ENCODE measurements at places on chromosomes 3 and 15.

DNA sequence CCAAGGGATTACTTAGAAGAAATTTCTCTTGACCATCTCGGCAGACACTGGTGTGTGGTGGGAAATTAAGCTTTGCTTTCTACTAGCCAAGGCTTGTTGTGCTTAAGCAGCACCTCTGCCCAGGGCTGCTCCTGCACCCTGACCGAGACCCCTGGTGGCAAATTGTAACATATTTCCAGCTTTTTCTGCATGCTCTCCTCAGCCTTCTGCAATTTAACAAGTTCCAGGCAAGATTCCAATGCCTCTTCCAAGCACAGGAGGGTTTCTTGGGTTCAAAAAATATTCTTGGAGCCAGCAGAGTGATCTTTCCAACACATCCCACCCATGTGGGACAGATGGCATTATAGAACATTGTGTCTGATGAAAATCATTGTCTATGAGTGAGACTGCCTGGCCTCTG is 210.5 kb downstream of the CLSTN2 start:
- no peak for DNase-seq

GRCh38 chr3:23711916-23712494 is 93.8 kb upstream of the UBE2E1 start:
- DNase-seq: no peak

GRCh38 chr3:14282706-14283075 is 104.1 kb downstream of the LSM3 start:
- no peak for DNase-seq

GRCh38 chr3:30567139-30567753 is 39.2 kb upstream of the TGFBR2 start:
- no peak for DNase-seq

DNA sequence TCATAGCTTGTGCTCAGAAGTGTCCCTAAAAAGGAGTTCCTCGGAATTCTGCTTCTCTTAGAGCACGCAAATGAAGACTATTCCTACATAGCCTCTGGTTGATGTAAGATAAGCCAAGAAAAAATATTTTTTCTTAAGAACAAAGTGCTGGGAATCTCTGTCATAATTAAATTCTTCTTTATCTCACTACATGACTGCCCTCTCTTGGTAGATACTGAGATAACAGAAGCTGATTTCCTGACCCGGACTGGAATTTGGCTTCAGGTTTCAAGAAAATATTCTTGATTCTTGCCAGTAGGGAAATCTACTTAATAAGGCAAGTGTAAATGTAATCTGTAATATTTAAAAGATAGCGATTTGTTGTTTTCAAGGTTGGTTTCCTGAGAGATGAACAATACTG is 31.3 kb upstream of the SETMAR start:
- no peak for DNase-seq

GRCh38 chr3:48501196-48501595 is 2.8 kb downstream of the SHISA5 start:
- DNase-seq: no peak

DNA sequence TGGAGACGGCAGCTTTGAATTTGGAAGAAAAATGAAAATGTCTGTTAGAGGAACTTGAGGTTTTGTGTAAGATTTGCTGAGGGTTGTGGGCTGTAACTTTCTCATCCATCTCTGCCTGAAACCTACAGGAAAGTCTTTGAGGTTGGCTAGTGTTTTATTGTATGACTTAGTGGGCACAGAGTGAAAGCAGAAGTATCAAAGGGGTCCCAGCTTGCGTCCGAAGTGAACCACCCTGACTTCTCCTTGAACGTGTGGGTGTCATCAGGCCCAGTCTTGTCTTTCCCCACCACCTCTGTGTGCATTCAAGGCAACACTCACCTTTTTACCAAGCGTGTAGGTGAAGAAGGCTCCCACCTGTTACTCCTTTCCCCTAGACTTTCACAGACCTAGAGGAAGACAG is 682.1 kb upstream of the CFAP20DC start:
- no peak for DNase-seq

GRCh38 chr3:68467465-68467864 is 464.9 kb downstream of the TAFA4 start:
- no peak for DNase-seq

- DNase-seq: no peak
Measured at GRCh38 chr3:146468234-146468633, 1.1 kb downstream of the PLSCR2 start.

DNA sequence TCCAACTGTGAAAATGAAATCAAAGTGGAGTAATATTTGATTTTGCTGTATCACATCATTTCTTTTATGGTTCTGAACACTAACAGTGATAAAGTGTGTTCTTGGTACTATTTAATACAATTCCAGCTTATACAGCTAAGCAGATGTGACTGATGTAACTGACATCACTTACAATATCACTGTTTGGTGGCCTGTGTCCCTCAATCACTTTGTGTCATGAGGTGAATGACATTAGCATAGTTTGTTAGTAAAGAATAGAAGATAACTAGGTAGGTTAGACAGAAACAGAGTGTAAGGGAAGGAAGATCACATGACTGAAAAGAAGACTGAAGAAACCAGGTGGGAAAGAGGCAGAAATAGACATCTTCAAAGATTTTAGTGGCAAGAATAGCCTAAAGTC is 138.7 kb downstream of the AQP9 start:
- DNase-seq: no peak

DNA sequence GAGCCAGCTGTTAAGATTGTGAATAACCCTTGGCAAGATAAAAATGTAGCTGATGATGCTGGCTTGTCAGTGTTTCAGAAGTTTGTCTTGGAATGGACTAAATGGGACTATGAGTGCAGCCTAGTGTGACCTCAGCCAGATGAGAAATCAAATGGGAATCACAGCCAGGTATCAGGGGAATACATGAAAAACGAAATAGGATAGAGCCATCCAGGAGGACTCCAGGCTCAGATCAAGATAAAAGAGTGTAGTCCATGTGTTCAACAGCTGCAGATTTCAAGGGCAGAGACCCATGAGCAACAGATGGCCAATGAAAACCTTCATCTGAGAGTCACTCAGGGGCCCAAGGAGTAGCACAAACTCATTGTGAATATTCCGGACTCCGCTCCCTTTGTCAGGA is 1080.9 kb upstream of the CADM2 start:
- DNase-seq: no peak

DNA sequence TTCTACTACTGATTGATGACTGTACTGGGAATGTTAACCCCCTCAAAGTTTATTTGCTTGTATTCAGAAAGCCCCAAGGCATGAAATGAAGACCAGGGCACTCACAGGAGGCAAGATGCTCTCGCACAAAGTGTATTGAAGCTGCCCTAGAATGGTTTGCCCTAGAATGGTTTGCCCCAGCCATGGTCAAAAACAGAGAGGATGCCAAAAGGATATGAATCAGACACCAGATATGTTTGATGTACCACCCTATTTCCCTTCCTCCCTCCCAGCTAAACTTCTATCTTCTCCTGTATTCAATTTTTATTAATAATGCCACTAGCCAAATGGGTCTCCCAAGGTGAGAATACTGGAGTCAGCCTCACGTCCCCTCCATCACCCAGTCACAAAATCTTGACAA is 101.3 kb downstream of the TMCO5A start:
- no peak for DNase-seq

GRCh38 chr15:70479056-70479455 is 284.3 kb downstream of the UACA start:
- no peak for DNase-seq

GRCh38 chr3:49339941-49340800 is at the start of gene USP4:
TSS of gene USP4 (minus strand) at chr3:49340053. CDS start at chr3:49340024, 29 bp downstream.
- peak; percentile 27 for DNase-seq

DNA sequence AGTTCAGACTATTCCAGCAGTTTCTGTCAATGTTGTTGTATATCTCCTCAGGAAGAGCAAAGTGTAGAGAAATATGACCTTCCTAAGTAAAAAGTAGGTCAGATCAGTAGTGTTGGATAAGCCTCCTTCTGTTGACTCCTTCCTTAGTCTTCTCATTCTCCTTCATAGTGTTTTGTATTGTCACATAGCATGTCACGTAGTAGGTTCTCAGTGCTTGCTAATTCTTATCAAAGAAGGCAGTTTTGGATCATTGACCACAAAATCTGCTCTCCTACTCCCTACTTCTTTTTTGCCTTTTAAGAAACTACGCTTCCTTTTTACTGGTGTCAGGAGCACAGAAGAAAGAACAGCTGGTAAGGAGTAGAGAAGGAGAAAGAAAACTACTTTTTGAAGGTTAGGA is 1.0 kb upstream of the MGA start:
- DNase-seq: no peak

DNA sequence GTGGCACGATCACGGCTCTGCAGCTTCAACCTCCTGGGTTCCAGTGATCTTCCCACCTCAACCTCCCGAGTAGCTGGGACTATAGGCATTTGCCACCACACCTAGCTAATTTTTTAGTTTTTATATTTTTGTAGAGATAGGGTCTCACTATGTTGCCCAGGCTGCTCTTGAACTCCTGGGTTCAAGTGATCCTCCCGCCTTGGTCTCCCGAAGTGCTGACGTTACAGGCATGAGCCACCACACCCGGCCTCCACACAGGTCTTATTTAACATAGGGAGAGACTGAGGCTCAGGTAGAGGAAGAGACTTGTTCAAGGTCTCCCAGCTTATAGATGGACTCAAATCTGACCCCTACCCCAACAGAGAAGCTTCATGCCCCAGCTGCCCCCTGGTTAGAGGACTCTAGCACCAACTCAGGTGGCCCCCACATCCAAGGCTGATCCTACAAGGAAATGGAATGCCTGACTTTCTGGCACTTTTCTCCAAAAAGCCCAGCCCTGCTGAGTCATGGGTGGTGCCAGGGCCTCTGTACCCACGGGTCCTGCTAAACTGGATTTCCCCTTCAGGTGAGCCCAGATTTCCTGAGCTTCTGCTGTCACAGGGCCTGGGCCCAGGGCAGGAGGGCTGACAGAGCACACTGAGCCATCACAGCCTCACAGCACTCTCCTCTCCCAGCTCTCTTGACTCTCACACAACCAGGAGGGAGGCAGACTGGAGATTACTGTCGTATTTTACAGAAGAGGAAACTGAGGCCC is 5.6 kb downstream of the TMEM40 start:
- no peak for DNase-seq

DNA sequence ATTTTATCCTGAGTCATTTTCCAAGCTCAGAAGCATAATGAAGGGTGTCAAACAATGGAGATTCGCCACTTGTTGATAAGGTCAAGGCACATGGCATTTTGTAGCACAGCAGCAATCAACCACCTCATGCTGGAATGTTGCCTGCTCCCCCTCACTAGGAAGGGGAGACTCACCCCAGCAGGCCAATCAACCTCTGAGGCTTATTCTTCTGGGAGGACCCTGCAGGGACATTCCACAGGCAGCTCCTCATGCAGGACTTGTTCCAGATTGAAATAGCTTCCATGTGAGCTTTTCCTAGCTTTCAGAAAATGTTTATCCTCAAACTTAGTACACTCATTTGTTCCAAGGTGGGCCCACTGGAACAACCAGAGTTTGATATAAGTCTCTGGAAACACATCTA is 77.6 kb downstream of the SSR3 start:
- no peak for DNase-seq

DNA sequence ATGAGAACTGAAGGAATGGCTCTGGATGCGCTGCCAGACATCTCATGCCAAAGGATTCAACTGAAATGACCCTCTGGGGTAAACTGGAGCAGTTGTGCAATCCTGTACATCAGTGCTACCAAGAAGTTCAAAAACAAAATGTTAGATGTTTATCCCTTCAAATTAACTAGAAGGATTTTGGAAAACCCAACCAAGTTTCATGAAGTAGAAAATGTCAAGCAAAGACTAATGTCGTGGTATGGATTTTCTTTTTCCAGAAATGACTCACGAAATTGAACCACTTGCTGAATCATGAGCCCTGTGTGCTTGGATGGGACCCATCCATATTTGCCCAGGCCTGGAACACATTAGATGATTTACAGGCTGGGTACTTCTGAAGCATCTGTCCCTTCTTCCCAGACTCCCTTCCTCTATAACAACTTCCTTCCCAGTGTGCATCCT is 101.6 kb downstream of the LRTM1 start:
- no peak for DNase-seq

- peak; percentile 17 for DNase-seq
Measured at GRCh38 chr3:169771497-169772304, 1.5 kb upstream of the MYNN start.

DNA sequence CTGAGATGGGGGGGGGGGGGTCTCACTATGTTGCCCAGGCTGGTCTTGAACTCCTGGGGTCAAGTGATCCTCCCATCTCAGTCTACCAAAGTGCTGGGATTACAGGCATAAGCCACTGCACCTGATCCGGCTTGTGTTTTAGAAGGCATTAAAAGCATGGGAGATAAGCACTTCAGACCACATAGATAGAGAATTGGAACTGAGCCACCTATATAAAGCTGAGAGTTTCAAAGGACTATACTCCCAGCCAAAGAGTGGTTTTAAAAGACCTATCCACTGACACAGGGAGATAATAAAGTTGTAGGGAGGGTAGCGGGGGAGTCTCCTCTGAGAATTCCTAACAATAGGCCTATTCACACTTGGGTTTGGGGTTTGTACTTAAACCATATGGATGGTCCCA is 34.8 kb downstream of the DENND4A start:
- DNase-seq: no peak

DNA sequence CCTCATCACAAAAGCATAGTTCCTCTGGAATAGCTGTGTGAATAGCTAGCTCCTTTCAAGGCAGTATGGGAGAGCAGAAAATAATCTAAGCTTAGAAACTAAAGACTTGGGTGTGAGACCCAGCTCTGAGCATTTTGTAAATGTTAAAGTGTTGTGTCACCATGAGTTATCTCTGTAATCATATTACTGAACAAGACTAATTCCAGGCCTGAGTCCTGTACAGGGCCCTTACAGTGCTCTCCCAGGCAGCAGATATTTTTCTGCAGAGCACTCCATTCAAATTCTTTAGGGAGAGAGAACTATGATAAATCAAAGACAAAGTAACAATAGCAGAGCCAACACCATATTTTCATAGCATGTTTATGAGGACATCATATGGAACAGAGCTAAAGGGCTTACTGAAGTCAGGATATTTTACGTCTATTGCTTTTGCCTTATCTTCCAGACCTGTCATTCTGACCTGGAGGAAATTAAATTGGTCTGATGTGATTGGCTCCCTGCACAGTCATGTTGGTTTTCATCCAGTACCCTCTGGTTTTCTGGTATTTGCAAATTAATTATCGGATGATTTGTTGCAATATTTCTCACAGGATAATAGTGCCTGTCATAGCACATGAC is 172.6 kb upstream of the PPP2R3A start:
- no peak for DNase-seq

All from cerebellar nuclear complex (tissue), 1 donor.